ENCODE measurements at places on chromosomes 16 and 17.

GRCh38 chr17:62017912-62018311, 47.2 kb downstream of the MED13 start:
- no peak for DNase-seq

GRCh38 chr17:40179923-40180659, 2.8 kb downstream of the RAPGEFL1 start:
- no peak for DNase-seq

DNA sequence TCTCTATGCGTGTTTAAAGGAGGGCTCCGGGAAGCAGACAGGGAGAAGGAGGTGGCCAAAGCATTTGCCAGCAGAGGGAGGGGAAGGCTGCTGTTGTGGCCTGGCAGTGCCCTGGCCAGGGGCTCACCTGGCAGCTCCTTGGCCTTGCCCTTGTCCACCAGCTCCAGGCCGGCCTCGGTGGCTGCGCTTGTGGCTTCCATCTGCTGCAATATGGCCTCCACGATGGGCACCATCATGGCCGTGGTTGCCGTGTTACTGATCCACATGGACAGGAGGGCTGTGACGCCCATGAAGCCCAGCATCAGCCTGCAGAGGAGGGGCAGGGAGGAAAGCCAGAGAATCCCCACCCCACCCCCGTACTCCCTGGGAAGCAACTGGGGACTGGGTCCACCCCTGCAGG, 9.4 kb downstream of the SLC13A5 start:
- no peak for DNase-seq

GRCh38 chr16:23920899-23921298, 85.1 kb downstream of the PRKCB start:
- DNase-seq = no peak

- DNase-seq = no peak
Measured at GRCh38 chr16:68296291-68296690, 14.5 kb downstream of the SLC7A6OS start.

DNA sequence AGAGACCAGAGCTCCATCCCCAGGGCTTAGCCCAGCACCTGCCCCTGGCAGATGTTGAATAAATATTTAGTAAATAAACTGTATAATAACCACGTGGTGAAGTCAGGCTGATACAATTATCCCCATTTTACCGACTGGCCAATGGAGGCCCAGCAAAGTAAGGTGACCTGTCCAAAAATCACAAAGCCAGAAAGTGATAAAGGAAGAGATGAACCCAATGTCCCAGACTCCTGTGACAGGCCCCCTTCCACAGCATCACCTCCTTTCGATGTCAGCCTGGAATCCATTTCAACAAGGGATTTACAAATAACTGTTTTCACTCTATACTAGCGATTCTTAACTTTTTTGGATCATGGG, 5.5 kb downstream of the TVP23A start:
- no peak for DNase-seq

DNA sequence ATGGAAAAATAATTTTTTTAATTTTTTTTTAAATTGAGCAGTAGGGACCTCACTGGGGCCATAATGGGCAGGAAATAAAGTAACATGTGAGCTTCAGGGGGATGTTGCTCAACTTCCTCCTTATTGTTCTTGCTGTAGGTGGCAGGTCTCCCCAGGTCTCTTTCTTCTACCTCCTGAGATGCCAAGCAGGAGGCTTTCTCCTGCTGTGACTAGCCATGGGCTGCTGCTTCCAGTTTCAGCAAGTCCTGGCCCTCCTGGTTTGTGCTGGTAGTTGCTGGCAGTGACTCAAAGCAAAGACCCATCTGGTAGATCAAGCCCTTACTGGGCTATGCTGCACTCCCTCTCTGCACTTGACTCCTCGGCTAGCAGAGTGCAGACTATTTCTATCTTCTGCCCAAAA, 2.3 kb downstream of the DPEP2NB start:
- no peak for DNase-seq

- DNase-seq = no peak
Measured at GRCh38 chr16:85461814-85462713, 151.1 kb upstream of the GSE1 start.

GRCh38 chr16:9567666-9568065, 476.2 kb downstream of the HAPSTR1 start:
- no peak for DNase-seq

GRCh38 chr16:46916980-46917379, 32.8 kb downstream of the GPT2 start:
- no peak for DNase-seq

DNA sequence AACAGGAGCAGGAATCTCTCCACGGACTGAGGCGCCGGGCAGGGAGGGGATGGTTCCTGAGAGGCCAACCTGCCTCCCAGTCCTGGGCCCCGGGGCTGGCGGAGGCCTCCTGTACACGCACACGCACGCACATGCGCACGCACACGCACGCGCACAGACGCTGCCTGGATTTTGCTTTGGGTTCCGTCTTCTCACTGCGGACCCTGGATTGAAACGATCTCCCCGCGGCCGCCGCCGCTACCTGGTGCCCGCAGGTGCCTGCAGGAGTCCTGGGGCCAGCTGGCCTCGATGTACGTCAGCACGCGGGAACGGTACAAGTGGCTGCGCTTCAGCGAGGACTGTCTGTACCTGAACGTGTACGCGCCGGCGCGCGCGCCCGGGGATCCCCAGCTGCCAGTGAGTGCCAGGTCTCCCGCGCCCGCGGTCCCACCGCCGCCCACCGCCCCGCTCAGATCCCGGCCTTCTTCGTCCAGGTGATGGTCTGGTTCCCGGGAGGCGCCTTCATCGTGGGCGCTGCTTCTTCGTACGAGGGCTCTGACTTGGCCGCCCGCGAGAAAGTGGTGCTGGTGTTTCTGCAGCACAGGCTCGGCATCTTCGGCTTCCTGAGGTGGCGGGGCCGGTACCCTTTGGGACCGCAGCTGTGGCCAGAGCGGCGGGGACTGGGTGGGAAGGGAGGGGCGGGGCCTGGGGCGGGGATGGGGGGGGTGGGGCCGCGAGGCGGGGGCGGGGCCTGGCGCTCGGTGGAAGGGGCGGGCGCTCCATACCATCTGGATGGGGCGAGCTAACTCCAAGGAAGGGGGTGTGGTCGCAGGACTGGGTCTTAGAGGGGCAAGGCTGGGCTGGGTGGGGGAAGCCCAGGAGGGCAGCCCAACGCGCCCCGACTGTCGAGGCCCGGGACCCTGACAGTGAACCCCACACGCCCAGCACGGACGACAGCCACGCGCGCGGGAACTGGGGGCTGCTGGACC, 12.3 kb downstream of the CES4A start:
- peak; percentile 51 for DNase-seq

DNA sequence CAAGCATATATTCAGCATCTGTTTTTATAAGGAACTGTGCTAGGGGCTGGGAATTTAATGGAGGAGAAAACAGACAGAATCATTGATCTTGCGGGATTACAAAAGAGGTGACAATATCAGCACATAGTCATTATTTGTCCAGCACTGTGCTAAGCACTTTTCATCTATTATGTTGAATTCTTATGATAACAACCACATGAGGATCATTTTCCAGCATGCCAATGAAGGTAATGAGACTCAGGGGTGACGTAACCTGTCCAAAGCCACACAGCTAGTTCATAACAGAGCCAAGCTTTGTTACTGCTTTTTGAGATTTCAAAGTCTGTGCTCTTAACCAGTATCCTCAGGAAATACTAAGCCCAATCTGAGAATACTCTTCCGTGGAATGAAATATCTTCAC, 503.3 kb downstream of the CDH13 start:
- DNase-seq = no peak

GRCh38 chr17:67520252-67520906, 143.3 kb downstream of the PITPNC1 start:
- no peak for DNase-seq

DNA sequence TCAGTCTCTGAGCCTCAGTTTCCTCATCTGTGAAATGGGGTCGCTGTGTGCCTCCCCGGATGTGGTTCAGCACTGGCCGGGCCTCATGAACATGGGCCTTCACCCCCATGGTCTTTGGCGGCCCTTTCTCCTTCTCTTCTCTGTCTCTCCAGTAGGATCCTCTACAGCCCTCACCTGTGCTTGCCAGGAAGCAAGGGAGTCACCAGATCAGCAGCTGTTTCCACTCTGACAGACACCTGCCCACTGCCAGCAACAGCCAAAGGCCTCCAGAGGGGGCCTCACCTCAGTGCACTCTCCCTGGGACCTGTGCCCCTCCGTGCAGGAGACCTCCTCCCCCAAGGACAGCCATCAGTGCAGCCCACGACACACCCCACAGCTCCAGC, 89.4 kb downstream of the C16orf78 start:
- DNase-seq = no peak

- no peak for DNase-seq
Measured at GRCh38 chr16:27538528-27538927, 11.2 kb downstream of the GTF3C1 start.

DNA sequence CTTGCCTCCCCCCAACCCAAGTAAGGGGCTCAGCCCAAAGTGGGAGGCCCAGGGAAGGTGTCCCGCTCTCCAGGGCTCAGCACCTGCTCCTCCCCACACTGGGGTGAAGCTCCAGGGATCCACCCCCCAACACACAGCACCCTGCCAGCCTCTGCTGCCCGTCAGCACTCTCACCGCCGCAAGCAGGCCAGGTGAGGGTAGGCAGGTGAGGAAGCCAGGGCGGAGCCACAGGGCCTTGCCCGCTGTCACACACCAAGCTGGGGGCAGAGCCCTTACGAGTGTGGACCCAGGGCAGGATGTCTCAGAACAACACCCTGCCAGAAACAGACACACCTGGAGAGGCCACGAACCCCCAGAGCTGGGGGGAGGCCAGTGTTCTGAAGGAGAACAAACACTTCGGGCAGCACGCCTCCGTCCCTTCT, 19.5 kb downstream of the PLLP start:
- DNase-seq = no peak

DNA sequence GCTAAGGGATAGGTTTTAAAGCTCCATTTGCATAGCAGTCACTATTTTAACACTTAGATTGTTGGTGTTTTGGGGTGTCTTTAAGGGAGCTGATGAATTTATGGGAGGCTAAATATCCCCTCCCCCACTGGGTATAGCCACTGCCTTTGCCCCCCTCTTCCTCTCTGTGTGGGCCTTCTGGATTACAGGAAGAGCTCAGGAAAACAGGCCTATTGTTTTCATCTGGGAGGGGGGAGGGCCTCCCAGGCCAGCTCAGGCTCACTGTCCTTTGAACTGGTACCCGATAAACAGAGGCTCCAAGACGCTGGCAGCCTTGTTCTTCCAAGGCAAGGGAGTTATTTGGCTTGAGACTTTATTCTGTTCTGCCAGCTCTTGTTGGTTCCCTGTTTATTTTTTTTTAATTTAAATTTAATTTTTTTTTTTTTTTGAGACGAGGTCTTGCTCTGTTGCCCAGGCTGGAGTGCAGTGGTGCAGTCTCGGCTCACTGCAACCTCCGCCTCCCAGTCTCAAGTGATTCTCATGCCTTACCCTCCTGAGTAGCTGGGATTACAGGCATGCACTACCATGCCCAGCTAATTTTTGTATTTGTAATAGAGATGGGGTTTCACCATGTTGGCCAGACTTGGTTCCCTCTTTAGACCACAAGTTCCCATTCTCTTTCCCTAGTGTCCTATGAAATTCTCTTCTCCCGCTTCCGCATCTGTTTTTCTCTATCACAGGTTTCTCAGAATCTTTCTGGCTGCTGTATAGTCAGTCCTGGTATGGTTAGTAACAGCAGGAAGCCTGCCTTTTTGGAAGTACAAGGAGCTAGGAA, 25.1 kb downstream of the MINK1 start:
- DNase-seq = no peak

DNA sequence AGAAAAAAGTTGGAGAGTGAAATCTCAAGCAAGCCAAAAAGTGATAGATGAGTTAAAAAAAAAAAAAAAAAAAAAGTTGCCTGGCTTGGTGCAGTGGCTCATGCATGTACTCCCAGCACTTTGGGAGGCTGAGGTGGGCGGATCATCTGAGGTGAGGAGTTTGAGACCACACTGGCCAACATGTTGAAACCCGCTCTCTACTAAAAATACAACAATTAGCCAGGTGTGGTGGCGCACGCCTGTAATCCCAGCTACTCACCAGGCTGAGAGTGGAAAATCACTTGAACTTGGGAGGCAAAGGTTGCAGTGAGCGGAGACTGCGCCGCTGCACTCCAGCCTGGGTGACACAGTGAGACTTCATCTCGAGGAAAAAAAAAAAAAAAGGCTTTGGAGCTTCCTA, 668.8 kb downstream of the WWOX start:
- DNase-seq = no peak
